ENCODE measurements at places on chromosomes 1 and 21.

DNA sequence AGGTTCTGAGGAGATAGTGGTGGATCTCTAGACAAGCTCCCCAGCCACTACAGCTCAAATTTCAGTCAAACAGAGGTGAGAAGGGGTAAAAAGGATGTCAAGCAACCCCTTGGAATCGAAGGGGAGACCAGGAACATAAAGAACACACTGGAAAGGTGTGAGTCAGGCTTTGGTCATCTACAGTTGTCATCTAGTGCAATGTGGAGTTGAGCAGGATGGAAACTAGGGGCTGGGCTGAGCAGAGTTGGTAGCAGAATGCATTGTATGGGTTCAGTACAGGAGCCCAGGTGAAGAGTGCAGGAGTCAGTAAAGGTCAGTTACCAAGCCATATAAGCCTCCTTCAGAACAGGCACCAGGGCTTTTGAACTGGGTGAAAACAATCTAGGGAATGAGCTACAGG, 52.7 kb upstream of the VAV3 start:
- no peak overlapping the region for H3K4me3 ChIP-seq
- H3K4me1 ChIP-seq = no peaks in the 10 kb centered on the region
- no peak overlapping the region for H3K27ac ChIP-seq

DNA sequence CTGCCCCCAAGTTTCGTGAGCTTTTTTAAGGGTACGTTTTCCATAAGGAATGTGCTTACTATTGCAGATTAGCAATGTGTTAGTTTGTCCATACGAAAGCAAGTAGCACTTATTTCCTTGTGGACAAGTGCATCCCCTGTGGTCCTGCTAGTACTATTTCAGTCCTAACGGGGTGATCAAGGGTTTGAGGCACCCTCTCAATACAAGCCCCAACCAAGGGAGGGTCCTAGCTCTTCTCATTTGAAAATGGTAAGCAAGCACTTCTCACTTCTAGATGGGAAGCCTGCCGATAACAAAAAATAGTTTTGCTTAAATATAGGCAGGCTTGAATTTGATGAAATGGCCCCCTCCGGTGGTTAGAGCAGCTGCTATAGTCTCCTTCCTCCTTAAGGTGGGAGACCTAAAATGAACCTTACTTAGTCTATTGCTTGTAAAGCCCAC, 64.0 kb upstream of the HMCN1 start:
- no peaks in the 10 kb centered on the region for H3K36me3 ChIP-seq
- DNase-seq = peak; percentile 62
- no peak overlapping the region for H3K27ac ChIP-seq
- no peak overlapping the region for H3K4me3 ChIP-seq
- H3K27me3 ChIP-seq = no peaks in the 10 kb centered on the region

DNA sequence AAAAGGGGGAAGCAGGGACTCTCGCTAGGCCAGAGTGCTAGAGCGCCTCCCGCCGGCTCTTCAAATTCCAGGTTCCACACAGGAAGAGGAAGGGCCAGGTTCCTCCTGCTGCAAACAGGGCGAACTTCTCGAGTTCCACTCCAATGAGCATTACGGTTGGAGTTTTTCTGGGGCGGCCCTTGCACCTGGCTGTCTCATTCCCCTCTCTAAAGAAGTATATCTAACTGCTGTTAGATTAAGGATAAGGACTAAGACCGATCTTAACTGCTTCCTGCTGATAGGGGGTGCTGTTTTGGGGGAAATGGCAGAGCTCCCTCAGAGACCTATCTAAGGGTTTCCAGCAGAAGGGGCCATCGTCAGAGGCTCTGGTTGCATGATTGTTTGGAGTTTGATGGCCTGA, 138.0 kb downstream of the RABGAP1L start:
- no peaks in the 10 kb centered on the region for H3K4me1 ChIP-seq
- H3K4me3 ChIP-seq = no peak overlapping the region
- no peak overlapping the region for H3K27ac ChIP-seq
- no peak for DNase-seq
- no peaks in the 10 kb centered on the region for H3K27me3 ChIP-seq
- H3K36me3 ChIP-seq = no peaks in the 10 kb centered on the region

GRCh38 chr1:2228694-2229036, 546 bp downstream of the SKI start:
- H3K27ac ChIP-seq = no peak overlapping the region
- H3K4me3 ChIP-seq = peak overlapping the region; percentile 72
- H3K36me3 ChIP-seq = no peaks in the 10 kb centered on the region
- no peaks in the 10 kb centered on the region for H3K4me1 ChIP-seq

- no peak overlapping the region for H3K4me3 ChIP-seq
- no peaks in the 10 kb centered on the region for H3K27me3 ChIP-seq
- peaks cover 9% of the 10 kb centered on the region for H3K4me1 ChIP-seq
- peaks cover 23% of the 10 kb centered on the region for H3K36me3 ChIP-seq
- no peak overlapping the region for H3K27ac ChIP-seq
- DNase-seq = no peak
Observed at GRCh38 chr1:225506727-225507126, 78.9 kb upstream of the LBR start.

DNA sequence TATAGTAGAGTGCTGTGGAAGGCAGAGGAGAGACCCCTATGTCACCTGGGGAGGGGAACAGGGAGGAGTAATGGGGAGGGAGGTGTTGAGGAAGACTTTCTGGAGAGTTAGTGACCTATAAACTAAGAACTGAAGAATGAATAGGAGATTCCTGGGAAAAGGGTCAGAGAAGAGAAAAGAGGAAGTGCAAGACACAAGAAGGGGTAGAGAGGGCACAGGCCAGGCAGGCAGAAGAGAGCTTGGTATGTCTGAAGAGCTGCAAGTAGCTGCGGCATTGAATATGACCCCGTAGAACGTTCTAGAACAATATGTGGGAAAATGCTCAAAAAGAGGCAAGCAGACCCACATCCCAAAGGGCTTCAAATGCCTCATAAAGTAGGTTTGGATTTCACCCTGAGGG, 361.2 kb downstream of the PRDM2 start:
- H3K4me1 ChIP-seq = no peaks in the 10 kb centered on the region
- H3K4me3 ChIP-seq = no peak overlapping the region
- DNase-seq = no peak

GRCh38 chr1:153771261-153771660, 3.9 kb upstream of the SLC27A3 start:
- H3K4me3 ChIP-seq = no peak overlapping the region
- H3K36me3 ChIP-seq = peaks cover 13% of the 10 kb centered on the region
- no peak for DNase-seq
- peaks cover 1% of the 10 kb centered on the region for H3K4me1 ChIP-seq

GRCh38 chr21:42674351-42674940, 21.0 kb downstream of the PDE9A start:
- H3K36me3 ChIP-seq = no peaks in the 10 kb centered on the region
- H3K4me3 ChIP-seq = no peak overlapping the region
- peaks cover 2% of the 10 kb centered on the region for H3K4me1 ChIP-seq
- H3K27ac ChIP-seq = no peak overlapping the region
- no peak for DNase-seq

GRCh38 chr1:60989749-60990713, 92.3 kb upstream of the NFIA start:
- no peaks in the 10 kb centered on the region for H3K4me1 ChIP-seq
- no peak for DNase-seq
- H3K27me3 ChIP-seq = no peaks in the 10 kb centered on the region
- H3K27ac ChIP-seq = no peak overlapping the region

GRCh38 chr1:20033420-20033819, 36.6 kb upstream of the PLA2G5 start:
- no peaks in the 10 kb centered on the region for H3K36me3 ChIP-seq
- H3K4me3 ChIP-seq = no peak overlapping the region
- DNase-seq = no peak
- no peaks in the 10 kb centered on the region for H3K27me3 ChIP-seq
- H3K27ac ChIP-seq = no peak overlapping the region
- H3K4me1 ChIP-seq = peaks cover 4% of the 10 kb centered on the region
